ENCODE measurements at places on chromosomes 12 and 14.

DNA sequence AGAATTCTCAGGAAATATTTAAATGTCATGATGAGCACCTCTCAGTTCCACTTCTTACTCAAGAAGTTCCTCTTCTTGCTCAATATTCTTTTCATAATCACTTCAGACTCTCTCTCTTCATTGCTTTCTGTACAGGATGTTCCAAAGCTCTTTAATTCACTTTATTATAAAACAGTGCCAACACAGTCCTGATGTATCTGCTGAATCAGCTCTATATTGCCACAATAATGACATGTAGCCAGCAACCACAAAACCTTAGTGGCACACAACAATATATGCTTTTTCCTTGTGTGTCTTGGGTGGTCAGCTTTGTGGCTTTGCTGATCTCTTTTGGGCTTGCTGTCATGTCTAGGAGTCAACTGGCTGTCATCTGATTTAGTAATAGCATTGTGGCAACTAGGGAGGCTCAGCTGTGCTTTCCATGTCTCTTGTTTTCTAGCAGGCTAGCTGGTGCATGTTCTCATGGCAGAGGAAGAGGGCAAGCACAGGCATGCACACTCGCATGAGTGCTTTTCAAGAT is 52.8 kb upstream of the SLC2A13 start:
- no peak for DNase-seq

- DNase-seq: no peak
These were observed 464.9 kb downstream of the PRKD1 start for GRCh38 chr14:29462772-29463171.

DNA sequence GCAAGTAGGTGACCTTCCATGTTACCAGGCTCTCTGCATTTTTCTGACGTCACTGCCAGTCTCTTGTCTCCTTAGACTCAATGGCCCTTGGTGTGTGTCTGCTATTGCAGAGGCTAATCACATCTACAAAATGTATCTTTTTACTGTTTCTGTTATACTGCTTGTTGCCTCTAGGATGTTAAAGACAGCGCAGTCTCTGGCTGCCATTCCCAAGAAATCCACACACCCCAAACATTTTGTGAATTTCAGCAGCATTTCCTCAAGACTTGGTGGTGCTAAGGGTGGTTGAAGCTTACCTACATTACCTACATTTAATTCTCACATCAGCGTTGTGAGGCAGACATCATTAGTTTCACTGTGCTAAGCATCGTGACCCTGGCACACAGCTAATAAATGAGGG is 87.2 kb downstream of the C12orf75 start:
- no peak for DNase-seq

DNA sequence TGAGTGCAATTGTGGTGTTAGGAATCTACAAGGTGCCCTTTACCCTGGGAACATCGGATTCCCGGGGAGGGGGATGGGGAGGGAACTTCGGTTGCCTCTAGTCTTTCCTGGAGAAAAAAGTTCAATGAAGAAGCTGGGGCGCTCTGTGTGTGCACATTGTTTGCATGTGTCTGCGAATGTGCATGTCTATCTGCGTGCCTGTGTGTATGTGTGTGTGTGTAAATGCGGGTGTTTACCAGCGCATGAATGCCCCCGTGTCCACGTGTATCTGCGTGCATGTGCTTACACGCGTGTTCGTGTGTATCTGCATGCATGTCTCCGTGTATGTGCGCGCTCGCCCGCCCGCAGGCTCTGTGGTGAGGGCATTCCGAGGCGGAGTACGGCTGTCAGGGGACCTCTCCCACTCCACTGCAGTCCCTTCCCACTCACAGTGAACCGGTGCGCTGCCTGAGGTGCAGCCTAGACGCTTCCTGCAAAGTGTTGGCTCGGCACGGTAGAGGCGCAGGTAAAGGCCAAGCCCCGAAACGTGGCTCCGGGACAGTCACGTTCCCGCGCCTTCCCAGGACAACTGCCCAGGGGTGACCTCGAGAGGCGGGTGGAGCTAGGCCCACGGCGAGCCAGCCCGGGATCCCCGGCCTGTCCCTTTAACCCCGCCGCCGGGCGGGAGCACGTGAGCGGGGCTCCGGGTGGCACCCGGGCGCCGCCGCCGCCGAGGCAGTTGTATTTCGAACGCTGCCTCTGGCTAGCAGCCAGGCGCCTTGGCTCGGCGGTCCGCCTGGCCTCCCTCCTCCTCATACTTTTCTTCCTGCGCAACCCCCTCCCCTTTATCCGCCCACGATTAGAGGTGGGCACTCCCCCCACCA is 539 bp upstream of the HMGA2 start:
- no peak for DNase-seq

DNA sequence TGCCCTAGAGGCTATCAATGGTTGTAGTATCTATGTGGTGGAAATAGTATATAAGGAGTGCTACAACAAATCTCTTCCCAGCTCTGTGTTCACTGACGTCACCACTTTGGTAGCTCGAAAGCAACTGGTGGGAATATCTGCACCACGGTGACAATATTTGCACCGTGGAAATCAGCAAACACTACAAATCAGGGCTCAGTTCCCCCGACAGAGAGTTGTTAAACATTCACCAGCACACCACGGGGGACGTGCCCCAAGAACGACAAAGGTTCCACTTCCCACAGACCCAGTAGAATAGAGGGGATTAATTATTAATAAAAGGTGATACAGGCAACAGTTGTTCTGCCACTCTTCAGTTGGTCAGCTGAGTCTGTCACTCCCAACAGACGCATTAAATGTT is 98.4 kb downstream of the CCDC60 start:
- no peak for DNase-seq

GRCh38 chr14:51239813-51240803 is at the start of gene TMX1:
TSS of gene TMX1 (plus strand) at chr14:51240247. CDS start at chr14:51240293, 46 bp downstream.
- peak; percentile 96 for DNase-seq

DNA sequence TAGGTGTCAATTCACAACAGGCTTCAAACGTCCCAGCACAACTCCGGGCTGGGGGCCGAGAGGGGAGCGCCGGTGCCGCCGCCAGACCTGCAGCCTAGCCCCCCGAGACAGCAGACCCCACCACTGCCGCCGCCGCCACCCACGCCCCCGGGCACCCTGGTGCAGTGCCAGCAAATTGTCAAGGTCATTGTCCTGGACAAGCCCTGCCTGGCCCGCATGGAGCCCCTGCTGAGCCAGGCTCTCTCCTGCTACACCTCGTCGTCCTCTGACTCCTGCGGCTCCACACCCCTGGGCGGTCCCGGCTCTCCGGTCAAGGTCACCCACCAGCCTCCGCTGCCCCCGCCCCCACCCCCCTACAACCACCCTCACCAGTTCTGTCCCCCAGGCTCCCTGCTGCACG is 39.4 kb downstream of the SLC6A12 start:
- no peak for DNase-seq

GRCh38 chr14:104184911-104185499 is 46.6 kb downstream of the KIF26A start:
- no peak for DNase-seq

DNA sequence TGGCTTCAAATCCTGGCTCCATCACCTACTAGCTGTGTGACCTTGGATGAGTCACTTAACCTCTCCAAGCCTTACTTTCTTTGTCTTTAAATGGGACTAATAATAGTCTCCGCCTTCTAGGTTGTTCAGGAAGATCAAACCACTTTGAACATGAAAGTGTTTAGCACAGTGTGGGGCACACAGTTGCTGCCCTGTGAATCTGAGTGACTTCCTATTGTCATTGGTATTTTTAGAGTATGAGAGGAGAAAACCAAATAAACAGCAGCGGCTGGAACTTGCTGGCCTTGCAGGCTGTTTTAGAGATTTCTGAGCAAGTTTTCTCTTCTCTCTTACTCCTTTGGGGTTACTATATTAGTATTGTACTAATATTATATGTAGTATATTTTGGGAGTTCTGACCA is 120.7 kb upstream of the MYL2 start:
- no peak for DNase-seq

GRCh38 chr12:53476769-53477209 is 22.5 kb downstream of the MAP3K12 start:
- DNase-seq: no peak

GRCh38 chr12:157644-158043 is 56.3 kb downstream of the SLC6A12 start:
- no peak for DNase-seq

- no peak for DNase-seq
These were observed 205.2 kb downstream of the CACNA1C start for GRCh38 chr12:2258025-2258424.

- DNase-seq: no peak
These were observed 581.5 kb upstream of the TMEM132C start for GRCh38 chr12:127685491-127685890.

DNA sequence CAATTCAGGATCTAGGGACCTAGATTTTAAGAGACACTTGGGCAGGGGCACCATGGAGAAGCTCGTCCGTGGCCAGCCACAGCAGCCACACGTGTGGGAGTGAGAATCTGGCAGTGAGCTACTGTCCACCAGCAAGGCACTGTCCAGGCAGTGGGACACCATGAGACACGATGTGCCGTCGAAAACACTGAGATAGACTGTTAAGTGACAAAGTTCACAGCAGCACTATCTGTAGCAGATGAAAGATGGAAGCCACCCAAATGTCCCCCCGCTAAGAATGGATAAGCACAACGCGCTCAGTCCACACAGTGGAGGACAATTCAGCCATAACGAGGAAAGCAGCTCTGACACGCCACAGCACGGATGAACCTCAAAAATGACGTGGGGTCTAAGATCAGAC is 19.7 kb downstream of the RILPL1 start:
- DNase-seq: no peak

DNA sequence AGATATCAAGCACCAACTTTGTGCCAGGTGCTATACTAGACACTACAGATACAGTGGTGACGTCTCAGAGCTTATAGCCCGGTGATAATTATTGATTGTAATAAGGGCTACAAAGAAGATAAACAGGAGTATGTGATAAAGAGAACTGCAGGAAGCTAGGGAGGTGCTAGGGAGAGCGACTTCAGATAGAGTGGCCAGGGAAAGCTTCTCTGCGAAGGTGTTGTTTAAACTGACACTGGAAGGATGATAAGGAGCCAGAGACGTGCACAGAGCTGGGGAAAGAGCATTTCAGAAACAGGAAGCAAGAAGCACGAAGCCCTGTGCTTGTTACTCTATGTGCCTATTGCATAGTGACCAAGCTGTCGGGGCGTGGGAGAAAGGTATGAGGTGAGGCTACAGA is 48.1 kb upstream of the OTX2 start:
- DNase-seq: no peak

DNA sequence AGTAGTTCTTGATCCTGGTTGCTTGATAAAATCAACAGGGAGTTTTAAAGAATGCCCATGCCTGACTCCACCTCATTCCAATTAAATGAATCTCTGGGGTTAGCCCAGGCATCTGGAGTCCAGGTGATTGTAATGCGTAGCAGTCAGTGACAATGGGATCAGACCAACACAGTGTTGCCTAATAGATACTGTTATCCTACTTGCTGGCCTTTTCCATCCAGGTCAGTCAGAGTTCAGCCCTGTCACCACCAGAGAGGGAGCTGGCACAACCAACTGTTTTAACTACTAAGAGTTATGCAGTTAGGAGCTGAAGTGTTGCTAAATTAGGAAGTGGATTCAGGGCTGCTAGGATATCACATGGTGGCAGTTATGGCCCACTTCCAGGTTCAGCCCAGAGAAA is 107.1 kb downstream of the GPR135 start:
- no peak for DNase-seq

- DNase-seq: no peak
These were observed 302.4 kb upstream of the KITLG start for GRCh38 chr12:88882662-88883061.

DNA sequence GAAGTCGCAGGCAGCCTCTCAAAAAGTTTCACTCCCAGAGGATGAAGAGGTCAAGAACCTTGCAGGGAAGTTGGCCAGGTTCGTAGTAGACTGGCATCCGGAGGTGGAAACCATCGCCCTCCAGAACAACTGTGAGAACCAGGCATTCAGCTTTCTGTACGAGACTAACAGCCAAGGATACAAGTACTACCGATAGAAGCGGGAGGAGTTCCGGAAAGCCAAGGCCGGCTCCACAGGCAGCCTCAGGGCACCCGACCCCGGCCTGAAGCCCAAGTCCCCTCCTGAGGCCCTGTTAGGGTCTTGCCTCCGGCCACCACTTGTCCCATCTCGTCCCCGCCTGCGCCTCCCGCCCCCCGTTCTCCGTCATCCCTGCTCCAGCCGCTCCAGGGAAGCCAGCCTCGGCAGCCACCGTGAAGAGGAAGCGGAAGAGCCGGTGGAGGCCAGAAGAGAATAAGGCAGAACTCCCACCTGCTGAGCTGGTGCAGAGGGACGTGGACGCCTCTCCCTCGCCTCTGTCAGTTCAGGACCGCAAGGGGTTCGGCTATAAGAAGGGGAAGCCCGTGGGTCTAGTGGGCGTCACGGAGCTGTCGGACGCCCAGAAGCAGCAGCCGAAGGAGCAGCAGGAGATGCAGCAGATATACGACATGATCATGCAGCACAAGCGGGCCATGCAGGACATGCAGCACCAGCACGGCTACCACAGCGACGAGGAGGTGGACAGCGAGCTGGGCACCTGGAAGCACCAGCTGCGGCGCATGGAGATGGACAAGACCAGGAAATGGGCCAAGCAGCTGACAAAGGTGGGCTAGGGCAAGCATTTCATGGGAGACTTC is 366.8 kb upstream of the ATXN7L3B start:
- no peak for DNase-seq

DNA sequence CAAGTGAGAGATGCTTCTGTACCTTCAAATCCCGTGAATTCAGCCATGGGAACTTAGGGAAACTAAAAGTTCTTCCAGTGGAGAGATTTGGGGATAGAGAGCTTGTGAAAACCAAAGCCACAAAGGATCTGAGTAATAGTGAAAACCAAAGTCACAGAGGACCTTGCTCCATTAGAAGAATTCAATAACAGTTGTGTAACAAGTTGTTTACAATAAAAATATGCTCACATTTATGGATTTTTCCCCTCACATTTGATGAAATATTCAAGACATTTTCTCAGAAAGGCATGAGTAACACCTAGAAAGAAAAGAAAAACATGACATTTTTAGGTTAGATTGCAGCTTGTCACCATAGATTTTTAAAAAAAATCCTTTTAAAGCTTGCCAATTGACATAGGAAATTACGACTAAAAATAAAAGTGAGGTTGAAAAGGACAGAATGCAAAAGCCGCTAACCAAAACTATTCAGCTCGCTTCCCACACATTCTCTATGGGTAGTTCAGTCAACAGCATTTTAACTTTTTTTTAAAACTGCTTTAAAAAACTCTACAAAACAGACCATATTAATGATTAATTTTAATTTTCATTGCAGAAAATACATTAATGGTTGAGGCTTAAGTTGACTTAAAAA is 113.2 kb downstream of the CAND1 start:
- DNase-seq: no peak

DNA sequence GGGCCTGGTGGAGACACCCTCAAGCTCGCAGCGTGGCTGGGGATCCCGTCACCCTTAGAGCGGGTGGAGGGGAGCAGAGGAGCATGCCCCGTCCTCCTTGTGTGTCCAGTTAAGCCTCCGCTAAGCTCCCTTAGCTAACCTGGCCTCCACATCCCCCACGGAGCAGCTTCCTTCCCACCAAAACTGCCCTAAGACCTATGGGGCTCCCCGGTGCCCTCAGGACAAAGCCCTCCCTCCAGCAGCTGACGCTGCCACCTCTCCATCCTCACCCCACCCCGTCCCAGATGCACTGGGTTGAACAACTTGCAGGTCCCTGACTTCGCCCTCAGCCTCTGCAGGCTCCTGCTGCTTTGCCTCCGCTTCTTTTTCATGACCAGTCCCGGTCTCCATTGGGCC is 4.0 kb downstream of the AHNAK2 start:
- no peak for DNase-seq

Data from stimulated activated effector memory CD8-positive, alpha-beta T cell treated with anti-CD3 and anti-CD28 coated beads, Interleukin-12 subunit alpha, Interleukin-12 subunit beta, amount 100 ng/mL, for 72 hours (primary cell).